ENCODE measurements at places on chromosomes 2 and 18. TPM values are rescaled to one million over a fixed set of nuclear protein-coding genes. Genes with fewer than 3 reads are reported as not detected.

The CPO gene
- not detected for total RNA-seq

- DNase-seq: no peak
Observed at GRCh38 chr2:28349546-28350165, 43.0 kb upstream of the FOSL2 start.

GRCh38 chr2:30287190-30287840, 56.0 kb downstream of the LBH start:
- no peak for DNase-seq

GRCh38 chr2:20061940-20062339, 10.5 kb upstream of the LAPTM4A start:
- no peak for DNase-seq

The SLC11A1 gene
- total RNA-seq: under 0.01 TPM

The MLPH gene
- 0.20 TPM for total RNA-seq

The CXCR2 gene
- not detected for total RNA-seq

DNA sequence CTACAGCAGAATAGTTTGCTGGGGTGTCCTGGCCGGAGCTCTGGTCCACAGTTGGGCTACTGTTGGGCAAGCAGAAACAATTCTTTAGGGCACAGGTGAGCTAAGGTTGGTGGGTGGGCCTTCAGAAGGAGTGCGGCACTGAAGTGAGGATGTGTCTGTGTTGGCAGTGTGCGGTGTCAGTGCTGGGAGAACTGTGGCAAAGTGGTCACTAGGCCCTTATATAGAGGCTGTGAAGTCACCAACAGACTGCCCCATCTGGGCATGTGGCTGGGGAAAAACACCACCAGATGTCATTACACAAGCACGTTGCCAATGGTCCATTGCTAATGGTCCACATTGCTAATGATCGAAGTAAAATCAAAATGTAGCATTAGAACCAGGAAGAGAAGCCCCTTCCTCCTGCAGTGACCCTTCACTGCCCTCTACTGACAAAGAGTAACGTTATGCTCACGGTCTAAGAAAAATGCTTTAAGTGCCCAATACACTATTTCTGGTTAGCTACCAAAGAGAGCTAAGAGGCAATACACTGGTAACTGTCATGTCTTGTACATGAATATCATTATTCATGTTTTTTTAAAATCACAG, 21.3 kb downstream of the SCN1A start:
- peak; percentile 70 for DNase-seq

GRCh38 chr2:172462849-172463381, 35.5 kb downstream of the ITGA6 start:
- DNase-seq: no peak

- DNase-seq: no peak
Observed at GRCh38 chr18:58496231-58496630, 132.7 kb downstream of the ALPK2 start.

GRCh38 chr2:241129086-241129871, 20.0 kb downstream of the PASK start:
- DNase-seq: no peak

The SCN2A gene
- total RNA-seq: under 0.01 TPM

DNA sequence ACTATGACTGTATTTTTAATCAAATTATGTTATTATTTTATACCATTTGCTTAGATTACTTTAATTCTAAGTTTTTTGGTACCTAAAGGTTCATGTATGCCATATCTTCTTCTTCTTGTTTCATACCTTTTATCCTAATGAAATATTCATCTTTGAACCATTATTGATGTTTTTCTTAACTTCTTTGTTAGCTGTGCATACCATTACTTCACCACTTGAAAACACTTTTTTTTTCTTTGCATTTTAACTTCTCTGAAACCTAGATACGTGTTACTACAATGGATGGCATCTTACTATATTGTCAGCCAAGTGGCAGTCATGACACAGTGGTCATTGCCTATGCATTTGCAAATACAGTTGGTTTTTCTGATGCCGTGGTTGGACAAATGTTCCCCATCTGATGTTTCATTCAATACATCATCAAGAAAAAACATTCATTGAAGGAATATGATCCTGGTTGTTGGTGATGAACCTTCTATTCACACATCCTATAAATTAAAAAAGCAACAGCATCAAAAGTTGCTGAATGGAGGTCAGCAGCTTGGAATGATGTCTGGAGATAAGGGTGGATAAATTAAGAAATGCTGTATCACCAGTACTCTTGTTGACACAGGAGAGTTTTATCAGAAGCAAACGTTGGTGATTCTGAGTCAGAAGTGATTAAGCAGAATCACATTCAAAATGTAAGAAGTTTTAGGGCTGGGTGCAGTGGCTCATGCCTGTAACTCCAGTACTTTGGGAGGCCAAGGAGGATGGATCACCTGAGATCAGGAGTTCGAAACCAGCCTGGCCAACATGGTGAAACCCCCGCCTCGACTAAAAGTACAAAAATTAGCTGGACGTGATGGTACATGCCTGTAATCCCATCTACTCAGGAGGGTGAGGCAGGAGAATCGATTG, 7.4 kb downstream of the IL36A start:
- DNase-seq: no peak

The PSMA8 gene
- not detected for total RNA-seq

The DSG4 gene
- not detected for total RNA-seq

The CHST9 gene
- not detected for total RNA-seq

DNA sequence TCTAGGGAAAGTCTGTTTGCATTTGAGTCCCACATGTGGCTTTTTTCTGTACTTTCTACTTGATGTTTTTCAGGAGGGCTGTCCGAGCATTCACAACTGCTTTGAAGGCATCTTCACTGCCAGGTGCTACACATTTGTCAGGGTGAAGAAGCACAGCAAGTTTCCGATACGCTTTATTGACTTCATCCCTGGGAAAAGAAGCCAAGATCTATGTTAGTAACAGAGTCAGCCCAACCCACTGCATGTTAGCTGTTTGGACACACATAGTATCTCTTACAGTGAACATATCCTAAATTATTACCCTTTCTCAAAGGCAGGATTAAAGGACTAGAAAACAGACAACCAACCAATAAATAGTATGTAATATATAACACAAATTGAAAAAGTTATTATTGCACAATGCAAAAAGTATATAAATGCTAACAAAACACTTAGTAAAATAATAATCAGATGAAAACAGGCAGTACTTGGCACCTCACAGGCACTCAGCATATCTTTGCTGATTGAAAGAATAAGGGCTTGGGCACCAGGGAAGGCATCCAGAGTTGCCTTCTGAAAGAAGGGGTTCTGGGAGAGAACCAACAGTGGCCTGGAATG, 24.1 kb downstream of the DNAJC27 start:
- no peak for DNase-seq

DNA sequence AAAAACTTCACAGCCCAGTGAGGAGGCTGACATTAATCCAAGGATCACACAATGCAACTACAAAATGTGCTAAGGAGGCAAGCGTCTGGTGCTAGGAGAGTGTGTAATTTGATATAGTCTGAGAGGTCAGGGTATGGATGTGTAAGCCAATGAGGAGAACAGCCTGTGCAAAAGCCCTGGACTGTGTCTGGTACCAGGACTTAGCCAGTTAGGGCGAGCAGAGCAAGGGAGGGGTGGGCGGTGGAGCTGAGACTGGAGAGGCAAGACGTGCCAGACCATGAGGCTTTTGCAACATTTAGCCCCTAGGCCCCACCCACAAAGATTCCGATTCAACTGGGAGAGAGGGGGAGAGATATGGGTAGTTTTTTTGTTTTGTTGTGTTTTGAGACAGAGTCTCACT, 33.5 kb upstream of the SPRED2 start:
- no peak for DNase-seq

The NT5C1B gene
- not detected for total RNA-seq

The GKN2 gene
- total RNA-seq: not detected

DNA sequence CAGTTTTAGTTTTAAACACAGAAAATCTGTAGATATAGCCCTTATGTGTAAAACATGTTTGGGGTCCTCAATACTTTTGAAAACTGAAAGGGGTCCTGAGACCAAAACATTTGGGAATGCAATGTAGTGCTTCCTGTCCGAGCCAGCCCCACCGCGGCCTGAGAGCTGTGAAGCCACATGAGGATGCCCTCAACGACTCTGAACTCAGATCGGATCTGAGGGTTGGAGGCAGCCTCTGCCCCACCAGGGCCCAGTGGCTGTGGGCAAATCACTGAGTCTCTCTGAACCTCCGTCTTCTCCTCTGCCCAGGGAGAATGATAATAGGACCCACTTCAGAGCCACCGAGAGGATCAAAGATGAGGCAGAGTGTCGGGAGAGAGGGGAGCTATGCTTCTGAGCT, 33.4 kb upstream of the HPCAL1 start:
- no peak for DNase-seq

DNA sequence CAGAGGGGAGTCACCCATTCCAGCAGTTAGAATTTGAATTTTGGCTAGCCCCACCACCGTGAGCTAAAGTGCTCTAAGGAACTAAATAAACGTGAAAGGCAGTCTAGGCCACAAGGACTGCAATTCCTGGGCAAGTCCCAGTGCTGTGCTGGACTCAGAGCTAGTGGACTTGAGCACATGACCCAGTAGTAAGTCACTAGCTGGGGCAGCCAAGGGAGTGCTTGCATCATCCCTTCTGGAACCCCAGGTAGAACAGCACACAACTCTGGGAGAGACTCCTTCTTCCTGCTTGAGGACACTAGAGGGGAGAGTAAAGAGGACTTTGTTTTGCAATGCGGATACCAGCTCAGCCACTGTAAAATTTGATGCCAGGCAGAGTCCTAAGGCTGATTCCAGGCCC, 672.2 kb downstream of the CPS1 start:
- no peak for DNase-seq

DNA sequence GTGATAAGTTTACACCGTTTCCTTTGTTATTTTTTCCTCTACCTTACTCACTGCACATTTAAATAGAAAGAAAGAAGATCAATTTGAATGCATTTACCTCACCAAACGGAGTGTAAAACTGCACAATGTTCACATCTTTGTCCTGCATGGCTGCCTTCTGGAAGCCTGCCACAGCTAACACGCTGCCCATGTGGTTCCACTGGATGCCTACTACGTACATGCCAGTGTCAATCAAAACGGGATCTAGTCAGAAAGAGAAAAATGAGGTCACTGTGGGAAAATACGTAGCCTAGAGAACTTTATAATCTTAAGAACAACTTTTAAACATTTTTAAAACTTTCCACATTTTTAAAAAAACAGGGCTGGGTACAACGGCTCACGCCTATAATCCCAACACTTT, 16.4 kb downstream of the WDR35 start:
- no peak for DNase-seq

The CD8B2 gene
- total RNA-seq: not detected

DNA sequence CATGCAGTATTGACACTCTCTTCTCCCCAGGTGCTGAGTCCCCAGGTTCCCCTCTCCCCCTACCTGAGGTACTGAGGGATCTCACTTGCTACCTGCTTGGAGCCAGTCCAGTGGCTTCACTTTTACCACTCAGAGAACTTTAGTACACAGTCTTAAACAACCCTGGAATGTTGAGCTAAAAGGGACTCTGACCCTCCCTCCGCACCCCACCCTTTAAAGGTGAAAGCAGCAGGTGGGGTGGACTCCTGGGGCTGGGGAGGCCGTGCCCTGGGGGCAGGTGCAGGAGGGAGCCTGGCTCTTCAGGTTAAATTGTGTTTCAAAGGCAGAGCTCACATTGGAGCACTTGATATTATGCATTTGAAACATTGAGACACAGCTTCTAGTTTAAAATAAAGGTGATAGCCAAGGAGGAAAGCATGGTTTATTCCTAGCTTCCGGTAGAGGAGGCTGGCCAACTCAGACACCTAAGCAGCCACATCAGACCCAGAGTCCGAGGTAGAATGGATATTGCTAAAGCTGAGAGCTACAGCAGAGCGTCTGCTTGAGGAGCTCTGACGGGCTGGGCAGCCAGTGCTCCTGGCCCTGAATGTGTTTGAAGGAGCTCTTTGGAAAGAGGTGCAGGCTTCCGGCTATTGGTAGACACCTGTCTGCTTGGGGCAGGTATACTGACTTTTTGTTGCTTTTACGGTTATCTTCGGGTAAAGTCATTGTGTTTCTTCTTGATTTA, 196.4 kb downstream of the AGAP1 start:
- no peak for DNase-seq

The TGFA gene
- 7.8 TPM for total RNA-seq

GRCh38 chr2:64763126-64763525, 109.4 kb upstream of the SERTAD2 start:
- DNase-seq: no peak

The IL36RN gene
- total RNA-seq: not detected

- no peak for DNase-seq
Observed at GRCh38 chr2:2660789-2661355, 329.8 kb upstream of the MYT1L start.

DNA sequence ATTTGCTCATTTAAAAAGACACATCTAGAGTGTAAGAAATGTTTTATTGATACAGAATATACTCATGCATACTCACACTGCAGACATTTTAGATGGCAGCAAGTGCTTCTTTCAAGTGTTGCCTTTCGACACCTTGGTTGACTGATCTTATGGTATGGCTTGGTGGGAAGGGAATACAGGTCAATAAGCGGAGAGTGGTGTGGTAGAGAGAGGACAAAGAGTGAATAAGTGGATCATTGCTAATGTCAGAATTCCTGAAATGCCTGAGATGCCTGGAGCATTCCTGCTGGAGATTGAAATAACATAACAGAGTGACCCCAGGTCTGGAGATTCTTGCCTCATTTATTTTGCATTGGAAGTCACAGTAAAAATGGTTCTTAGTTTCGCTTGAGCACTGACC, 76.7 kb downstream of the RND3 start:
- DNase-seq: peak; percentile 19

DNA sequence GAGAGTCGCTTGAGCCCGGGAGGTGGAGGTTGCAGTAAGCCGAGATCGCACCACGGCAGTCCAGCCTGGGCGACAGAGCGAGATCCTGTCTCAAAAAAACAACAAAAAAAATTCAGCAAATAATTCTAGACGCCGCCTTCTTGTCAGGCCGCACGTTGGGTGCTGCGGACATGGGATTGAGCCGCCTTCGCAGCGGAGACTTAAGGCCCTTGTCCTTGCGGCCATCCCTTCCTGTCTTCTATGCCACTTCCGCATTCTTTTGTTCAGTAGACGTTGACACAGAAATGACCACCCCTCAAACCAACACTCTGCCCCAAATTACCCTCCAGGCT, 15.8 kb downstream of the PTPN18 start:
- DNase-seq: peak; percentile 53

DNA sequence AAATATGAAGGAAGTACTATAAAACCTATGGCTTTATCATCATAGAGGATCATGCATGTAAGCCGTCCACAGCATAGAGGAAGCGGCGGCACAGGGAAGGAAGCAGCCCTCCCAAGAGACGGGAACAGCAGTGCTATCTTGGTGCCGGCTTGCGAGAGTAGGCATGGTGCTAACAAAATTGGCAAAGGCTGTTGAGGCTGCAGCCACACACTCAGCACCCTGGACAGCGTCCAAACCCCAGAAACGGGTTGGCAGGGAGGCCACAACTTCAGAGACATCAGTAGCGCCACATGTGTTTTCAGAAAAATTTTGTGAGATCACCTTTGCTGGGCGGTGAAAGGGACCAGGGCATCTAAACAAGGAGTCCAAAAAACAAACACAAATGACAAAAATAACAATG, 37.7 kb downstream of the NETO1 start:
- DNase-seq: no peak
